ENCODE measurements at places on chromosomes 3 and 15.

GRCh38 chr15:95757171-95757570 lies 573.3 kb upstream of the NR2F2 start:
- DNase-seq, result no peak

DNA sequence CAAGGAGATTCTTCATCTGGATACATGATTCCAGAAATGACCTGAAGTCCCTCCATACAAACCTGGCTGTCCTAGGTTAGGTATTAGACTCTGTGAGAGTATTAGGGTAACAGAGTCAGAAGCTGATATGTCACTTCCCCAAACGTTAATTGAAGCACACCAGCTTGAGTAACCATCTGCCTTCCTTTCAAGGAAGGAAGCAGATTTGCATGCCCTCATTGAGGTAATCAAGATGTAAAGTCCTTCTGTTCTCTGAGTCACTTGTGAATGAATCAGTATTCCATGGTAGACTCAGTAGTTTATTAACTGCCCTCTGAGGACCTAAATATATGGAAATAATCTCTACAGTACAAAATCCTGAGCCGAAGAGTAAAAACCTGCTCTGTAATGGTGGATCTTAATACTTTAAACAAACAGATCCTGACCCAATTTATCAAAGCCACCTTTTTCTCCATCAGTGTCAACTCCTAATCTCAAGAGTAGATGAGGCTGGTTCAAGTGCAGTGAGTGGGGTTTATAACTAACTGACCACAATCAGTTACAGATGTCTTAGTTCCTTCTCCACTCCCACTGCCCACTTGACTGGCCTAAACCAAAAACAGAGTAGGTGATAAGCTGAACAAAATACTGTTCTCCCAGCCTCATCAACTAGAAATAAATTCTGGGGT lies 246.2 kb upstream of the CHRM5 start:
- no peak for DNase-seq

GRCh38 chr3:13077431-13078162 lies 4.4 kb upstream of the IQSEC1 start:
- DNase-seq, result no peak

DNA sequence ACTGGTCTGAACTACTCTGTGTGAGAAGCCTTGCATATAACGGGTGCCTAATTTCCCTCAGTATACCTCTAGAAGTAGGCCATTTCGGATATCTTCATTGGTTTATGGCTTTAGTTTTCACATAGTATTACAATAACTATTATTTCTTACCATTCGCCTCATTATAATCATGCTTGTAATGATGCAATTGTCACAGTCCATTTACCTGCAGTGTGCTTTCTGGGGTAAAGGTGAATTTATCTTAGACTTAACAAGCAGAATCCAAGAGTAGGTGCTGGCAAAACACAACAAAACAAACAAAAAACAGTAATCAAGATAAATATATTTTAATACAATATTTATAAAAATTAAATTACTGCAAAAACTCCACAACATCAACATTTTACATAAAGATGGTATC lies 246.0 kb downstream of the WDR72 start:
- no peak for DNase-seq

DNA sequence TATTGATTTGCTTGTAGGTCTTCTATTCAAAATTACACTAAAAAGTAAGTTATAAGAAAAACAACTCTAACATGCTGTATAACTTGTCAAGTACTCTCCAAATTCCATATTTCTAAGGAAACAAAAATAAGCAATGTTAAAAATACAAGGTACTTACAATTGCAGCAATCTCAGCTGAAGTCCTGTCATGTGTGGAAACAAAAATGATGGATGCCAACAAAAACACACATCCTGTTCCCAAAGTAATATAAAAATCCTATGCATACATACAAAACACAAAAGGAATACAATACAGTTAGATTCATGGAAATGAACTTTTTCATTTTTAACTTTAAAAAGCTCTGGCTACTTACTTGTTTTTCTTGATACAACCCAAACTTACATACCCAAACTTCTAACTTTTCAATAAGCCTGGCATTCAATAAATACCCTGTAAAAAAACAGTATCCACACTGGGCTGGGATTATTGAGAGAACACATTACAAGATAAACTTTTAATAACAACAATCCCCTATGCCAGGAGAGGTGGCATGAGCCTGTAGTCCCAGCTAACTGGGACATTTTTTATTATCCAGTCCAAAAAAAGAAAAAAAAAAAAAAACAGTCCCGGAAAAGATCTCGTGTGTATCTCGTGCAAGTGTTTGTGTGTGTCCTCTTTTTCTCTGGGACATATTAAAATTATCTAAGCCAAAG lies 14.7 kb downstream of the CMTM6 start:
- no peak for DNase-seq

GRCh38 chr15:93900476-93901400 lies 330.6 kb upstream of the MCTP2 start:
- DNase-seq, result no peak

GRCh38 chr15:78097667-78098066 lies 5.3 kb downstream of the SH2D7 start:
- no peak for DNase-seq

GRCh38 chr3:59481776-59482400 lies 432.1 kb upstream of the CFAP20DC start:
- no peak for DNase-seq

DNA sequence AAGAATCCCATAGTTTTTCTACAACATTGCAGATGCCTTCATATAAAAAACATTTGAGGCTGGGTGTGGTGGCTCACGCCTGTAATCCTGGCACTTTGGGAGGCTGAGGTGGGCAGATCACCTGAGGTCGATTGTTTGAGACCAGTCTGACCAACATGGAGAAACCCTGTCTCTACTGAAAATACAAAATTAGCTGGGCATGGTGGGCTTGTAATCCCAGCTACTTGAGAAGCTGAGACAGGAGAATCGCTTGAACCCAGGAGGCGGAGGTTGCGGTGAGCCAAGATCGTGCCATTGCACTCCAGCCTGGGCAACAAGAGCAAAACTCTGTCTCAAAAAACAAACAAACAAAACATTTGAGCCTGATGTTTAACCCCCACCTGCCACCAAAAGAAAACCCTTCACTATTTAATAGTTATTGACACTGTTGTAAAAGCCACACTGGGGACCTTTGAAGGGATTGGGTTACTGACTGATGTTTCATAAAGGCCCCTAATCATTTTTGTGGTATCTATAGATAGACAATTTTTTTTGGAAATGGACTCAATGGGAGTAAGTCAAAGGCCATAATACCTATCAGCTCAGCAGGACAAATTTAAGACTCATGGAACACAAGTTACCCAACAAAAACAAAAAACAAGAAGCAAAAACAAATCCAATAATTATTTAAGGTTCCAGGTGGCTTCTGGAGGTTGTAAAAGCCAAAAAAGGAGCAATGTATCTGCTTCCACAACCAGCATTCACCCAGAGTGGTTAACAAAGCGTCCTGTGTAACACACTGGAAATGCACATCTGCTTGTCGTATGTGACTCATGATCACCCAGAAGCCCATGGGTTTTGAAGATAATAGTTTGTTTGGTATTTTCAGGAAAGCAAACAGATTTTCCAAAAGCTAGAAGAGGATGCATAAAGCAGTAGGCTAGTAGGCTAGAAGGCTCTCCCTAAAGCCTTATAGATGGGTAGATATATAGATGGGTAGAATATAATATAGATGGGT lies 41.2 kb downstream of the CDCP1 start:
- no peak for DNase-seq

- no peak for DNase-seq
Measured at GRCh38 chr3:173644086-173645082, 246.8 kb downstream of the NLGN1 start.

- no peak for DNase-seq
Measured at GRCh38 chr3:30657914-30658313, 51.5 kb downstream of the TGFBR2 start.

- no peak for DNase-seq
Measured at GRCh38 chr15:88613074-88613944, 7.8 kb upstream of the AEN start.

- DNase-seq, result no peak
Measured at GRCh38 chr15:101540480-101541239, 51.2 kb upstream of the PCSK6 start.

GRCh38 chr3:107260207-107260606 lies 117.0 kb upstream of the CCDC54 start:
- DNase-seq, result no peak

DNA sequence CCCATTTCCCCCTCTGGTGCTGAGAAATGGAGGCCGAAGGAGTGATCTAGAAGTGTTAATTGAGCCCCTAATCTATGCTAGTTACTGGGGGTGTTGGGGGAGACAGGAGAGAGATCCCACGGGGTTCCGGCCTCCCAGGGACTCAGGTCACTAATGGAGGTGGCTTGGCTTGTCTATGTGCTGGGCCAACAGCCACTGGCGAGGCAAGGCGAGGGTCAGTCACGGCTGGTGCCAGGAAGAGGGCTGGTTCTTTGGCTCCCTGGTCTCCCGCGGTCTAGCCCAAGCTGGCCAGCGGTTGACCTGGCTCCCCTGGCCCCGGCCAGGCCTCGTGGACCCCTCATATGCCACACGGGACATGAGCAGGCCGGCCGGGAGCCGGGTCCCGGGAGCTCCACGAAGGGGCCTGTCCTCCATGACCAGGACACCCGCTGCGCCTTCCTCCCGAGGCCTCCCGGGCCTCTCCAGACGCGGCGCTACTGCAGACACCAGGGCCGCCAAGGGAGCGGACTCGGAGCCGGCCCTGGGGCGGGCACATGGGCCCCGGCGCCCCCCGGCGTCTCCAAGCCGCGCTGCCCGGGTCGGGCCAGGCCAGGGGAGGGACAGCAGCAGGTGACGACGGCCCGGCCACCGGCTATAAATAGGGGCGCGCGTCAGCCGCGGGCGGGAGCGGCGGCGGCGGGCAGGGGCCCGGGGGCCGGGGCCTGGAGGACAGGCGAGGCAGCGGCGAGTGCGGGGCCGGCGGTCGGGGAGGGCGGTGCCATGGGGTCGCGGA lies at the start of gene ALPK3:
Gene ALPK3, plus strand, starts transcription at position 663 of the 772 bp plus-strand sequence. Its CDS starts 97 bp downstream, at position 760.
- no peak for DNase-seq

DNA sequence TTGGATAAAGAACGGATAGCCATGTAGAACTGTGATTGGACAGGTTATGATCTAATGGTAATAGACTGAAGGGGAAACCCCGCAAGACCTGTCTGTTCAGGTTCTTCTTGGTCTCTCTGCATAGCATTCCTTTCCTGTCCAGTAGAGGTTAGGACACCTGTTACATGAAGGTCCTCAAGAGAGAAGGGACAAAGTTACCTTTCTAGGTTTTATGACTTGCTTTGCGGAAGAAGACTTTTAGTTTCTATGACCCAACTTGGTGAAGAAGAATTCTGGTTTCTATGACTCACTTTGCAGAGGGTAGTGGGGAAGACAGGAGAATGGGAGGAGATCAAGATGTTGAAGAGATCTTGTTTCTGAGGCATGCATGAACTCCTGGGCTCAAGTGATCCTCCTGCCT lies 97.9 kb upstream of the C3orf80 start:
- no peak for DNase-seq

- DNase-seq, result no peak
Measured at GRCh38 chr3:62567097-62568021, 194.0 kb upstream of the FEZF2 start.

- DNase-seq, result no peak
Measured at GRCh38 chr15:99467853-99468464, 97.8 kb upstream of the MEF2A start.

DNA sequence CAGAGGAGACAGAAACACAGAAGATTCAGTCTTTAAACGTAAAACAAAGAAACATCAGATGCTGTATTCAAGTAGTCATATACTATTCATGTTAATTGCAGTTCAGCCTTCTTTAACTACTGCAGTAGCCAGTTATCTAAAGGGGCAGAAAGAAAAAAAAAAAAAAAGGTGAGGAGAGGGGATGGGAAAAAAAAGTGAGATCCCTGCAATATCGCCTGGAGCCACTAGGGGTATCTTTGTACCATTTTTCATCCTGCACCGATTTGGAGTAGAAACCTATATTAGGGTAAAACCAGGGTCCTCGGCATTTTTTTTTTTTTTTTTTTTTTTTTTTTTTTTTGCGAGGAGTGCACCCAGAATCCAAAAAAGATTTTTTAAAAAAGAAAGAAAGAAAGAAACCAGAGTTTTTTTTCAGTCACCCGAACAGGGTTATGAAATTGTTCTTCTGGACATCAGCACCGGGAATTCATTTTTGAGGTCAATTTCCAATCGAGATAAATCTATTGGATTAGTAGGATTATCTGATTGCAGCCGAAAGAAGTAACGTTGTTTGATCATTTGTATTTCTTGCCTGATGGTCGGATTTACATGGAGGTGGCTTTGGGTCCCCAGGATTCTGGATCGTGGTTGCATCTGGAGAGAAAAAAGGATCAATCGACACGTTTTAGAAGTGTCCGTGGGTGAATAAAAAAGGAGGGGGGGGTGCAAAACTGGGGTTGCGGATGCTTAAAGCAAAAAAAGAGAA lies 186.7 kb downstream of the NLGN1 start:
- peak; percentile 39 for DNase-seq

GRCh38 chr3:167361948-167362347 lies 18.1 kb downstream of the ZBBX start:
- no peak for DNase-seq

DNA sequence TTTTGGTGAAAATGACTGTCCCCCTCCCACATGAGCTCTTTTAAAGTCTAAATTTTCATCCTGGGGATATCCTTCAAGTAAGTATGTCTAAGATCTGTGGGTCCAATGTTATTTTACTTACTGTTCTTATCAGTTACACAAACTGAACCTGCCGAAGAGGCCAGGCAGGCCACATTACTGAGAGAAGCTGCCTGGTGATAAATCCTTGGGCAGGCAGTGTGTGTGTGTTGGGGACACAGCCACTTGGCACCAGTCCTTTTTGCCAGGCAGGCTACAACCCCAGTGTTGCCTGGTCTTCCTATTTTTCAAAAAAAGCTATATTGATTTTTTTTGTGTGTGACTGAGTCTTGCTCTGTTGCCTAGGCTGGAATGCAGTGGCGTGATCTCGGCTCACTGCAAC lies 50.6 kb upstream of the RASA2 start:
- no peak for DNase-seq

GRCh38 chr15:31843426-31844055 lies 186.8 kb upstream of the CHRNA7 start:
- no peak for DNase-seq

GRCh38 chr15:77543159-77543882 lies 89.4 kb downstream of the LINGO1 start:
- DNase-seq, result peak; percentile 71

GRCh38 chr15:37101980-37102304 lies 1.6 kb upstream of the MEIS2 start:
- DNase-seq, result no peak

DNA sequence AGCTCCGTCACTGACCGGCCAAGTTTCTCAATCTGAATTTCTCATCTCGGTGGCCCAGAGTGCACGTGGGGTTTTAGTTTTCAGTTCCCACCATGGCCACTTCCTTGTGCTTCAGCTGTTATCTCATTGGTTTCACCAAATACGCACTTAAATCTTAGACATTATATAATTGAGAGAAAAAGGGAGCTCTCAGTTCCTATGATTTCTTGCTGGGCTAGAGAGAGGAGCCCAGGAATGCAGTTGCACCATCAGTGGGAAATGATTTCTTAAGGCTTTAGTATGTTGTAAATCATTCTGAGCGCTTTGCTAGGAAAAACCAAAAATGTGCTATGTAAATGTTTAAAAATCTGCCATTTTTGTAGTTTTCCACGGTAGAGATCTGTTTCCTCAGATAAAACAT lies 53.2 kb downstream of the OXNAD1 start:
- no peak for DNase-seq
